ENCODE measurements at places on chromosomes 11 and 22.

GRCh38 chr11:104727768-104728167 is 170.5 kb downstream of the CASP12 start:
- no peak for DNase-seq

- DNase-seq = no peak
Observed at GRCh38 chr22:26269572-26269971, 100.3 kb downstream of the SEZ6L start.

GRCh38 chr11:66741153-66741552 is 12.1 kb upstream of the SPTBN2 start:
- DNase-seq = no peak

DNA sequence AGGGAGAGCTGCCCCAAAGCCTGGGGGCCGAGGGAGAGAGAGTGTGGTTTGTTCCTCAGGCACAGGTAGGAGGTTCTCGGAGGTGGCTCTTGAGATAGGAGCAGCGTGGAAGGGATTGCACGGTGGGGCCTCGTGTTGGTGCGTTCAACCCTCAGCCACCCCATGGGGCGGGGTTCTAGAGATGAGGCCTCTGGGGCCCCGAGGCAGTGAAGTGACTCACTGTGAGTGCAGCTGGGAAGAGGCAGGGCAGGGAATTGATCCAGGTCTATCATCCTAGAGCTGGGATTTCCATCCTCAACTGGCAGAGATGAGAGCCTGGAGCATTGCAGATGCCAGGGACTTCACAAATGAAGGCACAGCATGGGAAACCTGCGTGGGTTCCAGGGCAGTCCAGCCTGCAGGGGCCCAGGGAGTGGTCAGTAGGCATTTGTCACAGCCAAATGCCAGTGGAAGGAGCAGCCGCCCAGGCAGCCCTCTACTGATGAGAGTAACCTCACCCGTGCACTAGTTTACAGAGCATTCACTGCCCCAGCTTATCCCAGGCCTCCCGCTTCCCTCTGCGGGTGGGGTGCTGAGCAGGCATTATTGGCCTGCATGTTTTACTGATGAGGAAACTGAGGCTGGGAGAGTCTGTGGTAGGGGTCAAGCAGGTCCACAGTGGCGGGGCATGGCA is 5.1 kb upstream of the SMARCB1 start:
- peak; percentile 58 for DNase-seq

DNA sequence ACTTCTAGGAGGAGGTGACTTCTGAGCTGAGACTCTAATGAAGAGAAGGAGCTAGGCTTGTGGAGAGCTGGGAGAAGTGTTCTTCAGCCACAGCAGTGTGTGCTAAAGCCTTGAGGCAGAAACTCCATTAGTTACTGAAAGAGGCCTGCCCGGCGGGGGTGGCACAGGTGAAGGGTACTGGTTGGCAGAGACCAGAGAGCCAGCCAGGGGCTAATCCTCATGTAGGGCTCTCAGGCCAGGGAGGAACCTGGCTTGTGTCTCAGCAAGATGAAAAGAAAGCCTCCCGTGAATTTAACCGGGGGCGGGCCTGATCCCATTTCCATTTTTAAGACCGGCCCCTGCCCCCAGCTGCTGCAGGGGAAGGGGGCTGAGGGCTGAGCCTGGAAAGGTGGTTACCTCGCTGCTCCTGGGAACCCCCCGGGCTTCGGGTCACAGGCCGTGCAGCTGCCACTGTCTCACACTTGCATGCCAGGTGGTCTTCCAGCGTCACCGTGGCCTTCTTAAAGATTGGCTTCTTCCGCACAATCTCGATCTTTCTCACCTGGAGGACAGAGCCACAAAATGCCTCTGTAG is 15.0 kb downstream of the PDGFB start:
- DNase-seq = no peak

DNA sequence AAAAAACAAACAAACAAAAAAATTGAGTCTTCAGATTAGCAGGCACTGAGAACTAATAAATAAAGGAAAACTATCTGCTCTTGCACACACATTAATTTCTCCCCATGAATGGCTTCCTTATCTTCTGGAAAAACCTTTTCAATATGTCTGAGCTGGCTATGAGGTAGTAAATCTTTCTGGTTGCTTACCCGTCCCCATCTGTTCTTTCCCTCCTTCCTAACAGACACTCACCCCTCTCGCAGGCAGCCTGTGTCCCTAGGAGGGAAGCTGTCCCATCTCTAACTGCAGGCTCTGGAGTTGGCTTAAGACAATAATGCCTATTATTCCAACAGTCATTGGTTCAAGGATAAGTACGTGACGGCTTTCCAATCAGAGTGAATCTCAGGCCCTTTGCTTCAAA is 8.2 kb upstream of the SCUBE2 start:
- no peak for DNase-seq

DNA sequence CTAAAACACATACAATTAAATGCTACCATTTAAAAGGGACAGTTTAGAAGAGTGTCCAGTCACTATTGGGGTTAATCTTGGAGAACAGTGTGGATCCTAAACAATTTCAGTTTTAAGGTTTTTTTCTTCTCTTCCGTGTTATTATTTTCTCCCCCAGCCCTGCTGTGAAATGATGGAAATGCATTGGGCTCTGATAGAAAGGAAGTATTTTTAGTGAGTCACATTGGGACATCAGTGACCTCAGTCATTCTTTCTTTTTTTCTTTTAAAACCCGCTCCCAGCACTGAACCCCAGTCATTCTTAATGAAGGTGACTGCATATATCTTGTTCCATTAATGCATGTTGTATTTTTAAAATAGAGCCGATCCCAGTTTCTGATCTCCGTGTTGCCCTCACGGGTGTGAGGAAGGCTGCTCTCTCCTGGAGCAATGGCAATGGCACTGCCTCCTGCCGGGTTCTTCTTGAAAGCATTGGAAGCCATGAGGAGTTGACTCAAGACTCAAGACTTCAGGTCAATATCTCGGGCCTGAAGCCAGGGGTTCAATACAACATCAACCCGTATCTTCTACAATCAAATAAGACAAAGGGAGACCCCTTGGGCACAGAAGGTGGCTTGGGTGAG is 93.2 kb upstream of the OR4B1 start:
- no peak for DNase-seq

DNA sequence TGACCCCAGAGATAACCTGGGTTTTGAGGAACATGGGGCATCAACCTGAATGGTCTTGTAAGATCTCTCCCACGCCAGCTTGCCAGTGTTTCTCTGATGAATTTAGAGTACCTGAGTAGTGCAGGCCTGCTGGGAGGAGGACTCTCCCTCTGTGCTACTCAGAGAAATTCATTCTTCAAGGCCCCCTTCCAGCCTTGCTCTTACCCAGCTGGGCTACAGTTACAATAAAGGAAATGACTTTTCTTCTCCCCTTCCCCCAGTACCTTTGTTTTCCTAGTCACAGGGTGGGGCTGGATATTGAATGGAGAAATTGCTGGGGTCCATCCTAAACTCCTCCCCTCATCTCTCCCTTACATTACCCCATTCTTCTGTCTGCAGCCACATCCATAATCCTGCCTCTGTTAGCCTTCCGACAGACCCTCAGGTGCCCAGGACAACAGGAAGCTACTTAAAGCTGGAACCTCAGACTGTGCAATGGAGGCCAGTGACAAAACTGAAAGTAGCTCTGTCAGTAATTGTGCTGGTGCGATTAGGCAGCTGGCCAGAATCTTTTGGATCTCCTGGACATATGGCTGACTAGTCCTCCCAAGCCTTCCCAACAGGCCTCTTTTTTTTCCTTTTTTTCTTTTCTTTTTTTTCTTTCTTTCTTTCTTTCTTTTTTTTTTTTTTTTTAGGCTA is 17.4 kb downstream of the LIMK2 start:
- no peak for DNase-seq

- DNase-seq = no peak
Observed at GRCh38 chr11:128737704-128738103, 43.8 kb downstream of the FLI1 start.

Measured in Caco-2 (cell line).